Urinary bladder (tissue), 4 donors: ENCODE measurements at places on chromosomes 7 and 10. TPM values are rescaled to one million over a fixed set of nuclear protein-coding genes. Genes with fewer than 3 reads are reported as not detected.

GRCh38 chr7:25521236-25521635 lies 292.9 kb upstream of the NPVF start:
- no peak for DNase-seq

GRCh38 chr10:130362308-130362761 lies 226.1 kb downstream of the GLRX3 start:
- DNase-seq: peak; percentile 32

DNA sequence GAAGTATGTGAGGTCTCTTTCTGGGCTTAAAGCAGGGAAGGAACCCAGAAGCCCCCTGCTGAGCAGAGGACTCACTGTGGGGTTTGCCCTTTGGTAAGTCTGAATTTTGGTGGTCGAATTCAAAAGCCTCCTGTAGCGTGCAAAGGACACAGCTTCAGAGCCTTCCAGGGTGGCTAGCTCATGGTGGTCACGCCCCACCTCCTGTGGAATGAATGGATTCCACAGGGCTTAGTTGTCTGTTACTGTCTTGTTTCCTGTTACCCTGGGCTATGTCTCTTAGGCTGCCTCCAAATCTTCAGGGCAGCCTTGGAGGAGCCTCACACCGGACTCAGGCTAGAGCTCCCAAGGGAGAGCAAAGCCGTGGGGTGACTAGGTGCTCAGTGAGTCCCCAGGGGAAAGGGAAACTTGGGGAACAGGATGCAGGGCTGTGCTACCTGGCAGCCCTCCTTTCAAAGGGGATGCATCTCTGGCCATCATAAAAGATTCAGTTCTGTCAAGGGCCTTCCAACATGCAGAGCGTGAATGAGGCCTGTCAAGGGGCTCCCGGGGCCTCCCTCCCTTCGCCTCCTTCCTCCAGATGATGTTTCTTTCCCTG lies 211.7 kb downstream of the CCSER2 start:
- no peak for DNase-seq

GRCh38 chr7:125061-125475 lies 67.3 kb upstream of the FAM20C start:
- DNase-seq: no peak

DNA sequence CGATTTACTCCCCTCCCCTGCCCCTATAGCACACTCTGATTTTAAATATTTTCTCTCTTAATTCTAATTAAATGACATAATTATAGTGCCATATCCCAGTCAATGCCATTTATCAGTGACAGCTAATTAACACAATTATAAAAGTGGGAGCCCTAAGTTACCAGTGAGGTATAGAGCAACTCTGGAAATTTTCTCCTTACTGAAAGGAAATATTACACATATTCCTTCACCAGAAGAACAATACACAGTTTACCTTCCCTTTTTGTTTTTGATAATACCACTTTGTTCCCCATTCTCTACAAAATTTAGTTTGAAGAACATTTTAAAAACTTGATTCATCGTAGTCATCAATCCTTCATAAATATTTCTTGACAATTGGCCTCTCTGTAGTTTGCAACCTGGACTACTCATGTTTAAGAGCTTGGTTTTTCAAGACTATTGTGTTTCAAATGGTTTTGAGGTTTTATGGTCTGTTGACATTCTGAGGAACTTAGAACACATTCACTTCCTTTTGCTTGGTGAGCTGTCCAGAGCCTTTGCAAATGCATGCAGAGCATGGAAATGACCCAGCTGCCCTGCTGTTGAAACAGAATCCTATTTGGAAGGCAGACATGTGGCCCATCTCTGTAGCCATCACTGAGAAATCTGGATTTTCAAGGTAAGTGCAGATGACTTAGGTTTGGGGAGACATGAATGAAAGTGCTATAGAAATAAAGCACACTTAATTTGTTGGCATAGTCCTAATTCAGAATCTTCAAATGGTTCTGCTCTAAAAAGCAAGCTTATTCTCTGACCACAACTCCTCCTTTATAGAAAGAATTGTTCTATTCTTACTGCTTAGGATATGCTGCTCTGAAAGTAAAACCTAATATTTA lies at the start of gene GPR141:
GPR141 (plus strand) TSS at position 521 of the 875 bp plus-strand sequence. CDS start 56,628 bp downstream, outside the sequence.
- DNase-seq: no peak

DNA sequence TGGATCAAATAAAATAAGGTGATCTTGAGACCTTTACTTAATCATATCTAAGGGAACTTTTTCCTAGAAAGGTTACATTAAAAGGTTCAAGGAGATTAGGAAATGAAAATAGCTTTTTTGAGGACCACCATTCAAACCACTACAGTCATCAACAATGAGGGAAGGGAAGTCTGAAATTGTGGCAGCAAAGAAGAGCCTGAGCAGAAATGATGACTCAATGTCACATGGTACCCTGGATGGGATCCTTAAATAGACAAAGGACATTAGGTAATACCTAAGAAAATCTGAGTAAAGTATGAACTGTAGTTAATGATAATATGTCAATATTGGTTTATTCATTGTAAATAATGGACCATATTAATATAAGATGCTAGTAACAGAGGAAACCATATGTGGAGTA lies 236.0 kb downstream of the SEMA3D start:
- DNase-seq: no peak

DNA sequence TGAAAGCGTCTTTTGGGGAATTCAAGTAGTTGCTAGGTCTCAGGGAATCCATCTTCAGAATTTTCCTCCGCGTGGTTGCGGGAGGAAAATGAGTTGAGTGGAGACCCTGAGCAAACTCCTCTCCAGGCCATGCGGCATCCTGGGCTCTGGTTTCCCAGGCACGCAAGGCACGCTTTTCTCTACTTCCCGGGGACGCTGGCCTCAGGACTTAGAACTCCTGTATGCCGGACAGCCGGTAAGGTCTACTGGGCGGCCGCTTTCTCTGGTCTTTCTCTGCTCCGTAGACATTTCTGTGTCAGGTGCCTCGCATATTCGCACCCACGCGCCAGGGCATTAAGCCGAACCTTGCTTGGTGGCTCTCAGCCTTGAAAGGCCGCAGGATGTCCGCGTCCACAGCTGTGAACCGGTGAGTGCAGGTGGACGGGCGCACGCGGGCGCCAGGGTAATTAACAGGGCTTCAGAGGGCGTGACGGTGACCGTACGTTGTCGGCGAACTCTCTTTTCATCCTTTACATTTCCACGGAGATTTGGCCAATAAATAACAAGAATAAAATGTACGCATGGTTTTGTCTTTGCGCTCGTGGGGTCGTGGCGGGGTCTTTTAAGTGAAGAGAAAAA lies 992 bp upstream of the RBM20 start:
- no peak for DNase-seq

DNA sequence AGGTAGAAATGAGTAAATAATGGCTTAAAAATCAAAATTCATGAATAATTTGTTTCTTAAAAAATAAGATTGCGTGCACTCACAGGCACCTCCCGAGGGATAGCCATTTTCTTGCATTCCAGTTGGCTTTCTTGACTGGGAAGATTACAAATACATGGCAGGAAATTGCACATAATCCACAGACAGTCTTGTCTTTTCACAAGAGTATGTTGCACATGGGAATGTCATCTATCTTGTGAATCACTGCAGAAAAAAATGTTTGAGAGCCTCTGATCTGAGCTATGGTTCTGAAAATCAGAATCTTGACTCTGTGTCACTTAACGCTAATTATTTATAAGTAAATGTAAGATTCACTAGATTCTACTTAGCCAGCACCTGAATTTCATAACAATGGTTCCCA lies 74.1 kb upstream of the PRKG1 start:
- DNase-seq: no peak

- DNase-seq: no peak
Observed at GRCh38 chr7:99594948-99595745, 2.9 kb upstream of the TMEM225B start.

- DNase-seq: no peak
Observed at GRCh38 chr10:101840102-101840684, 3.4 kb downstream of the KCNIP2 start.

GRCh38 chr10:10821926-10822325 lies 195.7 kb upstream of the CELF2 start:
- DNase-seq: no peak

DNA sequence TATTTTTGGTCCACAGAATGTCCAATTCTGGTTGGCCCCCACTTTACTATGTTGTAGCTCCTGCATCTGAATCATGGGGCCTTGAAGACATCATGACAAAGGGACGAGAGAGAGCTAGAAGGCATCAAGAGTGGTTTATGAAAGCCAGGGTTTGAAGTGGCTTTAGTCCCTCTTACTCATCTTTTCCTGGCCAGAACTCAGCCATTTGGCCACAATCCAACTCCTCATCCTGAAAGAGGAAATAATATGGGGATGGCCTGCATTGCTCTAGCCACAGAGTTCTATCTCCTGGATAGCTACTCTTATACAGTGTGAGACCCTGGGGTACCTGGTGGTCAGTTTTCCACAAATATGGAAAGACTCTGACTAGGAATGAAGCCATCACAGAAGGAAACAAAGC lies 418.9 kb downstream of the XPNPEP1 start:
- DNase-seq: no peak

DNA sequence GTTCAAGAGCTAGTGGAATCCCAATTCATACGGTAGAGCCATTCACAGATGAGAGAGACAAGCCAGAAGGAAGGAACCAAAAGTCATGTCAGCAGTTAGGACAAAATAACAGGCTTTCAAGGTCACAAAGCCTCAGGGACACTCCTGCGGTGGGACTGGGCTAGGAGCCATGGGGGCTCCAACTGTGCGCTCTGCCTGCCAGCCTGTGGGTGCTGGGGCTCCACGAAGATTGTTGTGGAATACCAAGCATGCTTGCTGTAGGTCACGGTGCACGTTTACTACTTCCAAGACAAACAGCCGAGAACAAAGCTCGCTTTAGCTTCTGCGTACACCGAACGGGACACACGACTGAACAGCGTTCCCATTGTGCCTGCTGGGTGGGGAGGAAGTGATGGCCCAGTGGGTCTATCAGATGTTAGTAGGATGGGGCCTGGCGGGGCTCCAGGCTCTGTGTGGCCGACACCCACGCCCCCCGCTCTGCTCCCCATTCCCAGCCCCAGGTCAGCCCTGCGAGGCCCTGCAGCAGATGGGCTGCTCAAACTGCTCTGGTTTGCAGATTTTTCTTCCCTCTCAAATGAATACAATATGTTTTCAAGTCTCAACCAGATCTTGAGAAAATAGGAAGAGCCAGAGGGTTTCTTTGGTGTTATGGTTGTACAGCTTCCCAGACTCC lies 158.9 kb downstream of the EGFR start:
- no peak for DNase-seq

DNA sequence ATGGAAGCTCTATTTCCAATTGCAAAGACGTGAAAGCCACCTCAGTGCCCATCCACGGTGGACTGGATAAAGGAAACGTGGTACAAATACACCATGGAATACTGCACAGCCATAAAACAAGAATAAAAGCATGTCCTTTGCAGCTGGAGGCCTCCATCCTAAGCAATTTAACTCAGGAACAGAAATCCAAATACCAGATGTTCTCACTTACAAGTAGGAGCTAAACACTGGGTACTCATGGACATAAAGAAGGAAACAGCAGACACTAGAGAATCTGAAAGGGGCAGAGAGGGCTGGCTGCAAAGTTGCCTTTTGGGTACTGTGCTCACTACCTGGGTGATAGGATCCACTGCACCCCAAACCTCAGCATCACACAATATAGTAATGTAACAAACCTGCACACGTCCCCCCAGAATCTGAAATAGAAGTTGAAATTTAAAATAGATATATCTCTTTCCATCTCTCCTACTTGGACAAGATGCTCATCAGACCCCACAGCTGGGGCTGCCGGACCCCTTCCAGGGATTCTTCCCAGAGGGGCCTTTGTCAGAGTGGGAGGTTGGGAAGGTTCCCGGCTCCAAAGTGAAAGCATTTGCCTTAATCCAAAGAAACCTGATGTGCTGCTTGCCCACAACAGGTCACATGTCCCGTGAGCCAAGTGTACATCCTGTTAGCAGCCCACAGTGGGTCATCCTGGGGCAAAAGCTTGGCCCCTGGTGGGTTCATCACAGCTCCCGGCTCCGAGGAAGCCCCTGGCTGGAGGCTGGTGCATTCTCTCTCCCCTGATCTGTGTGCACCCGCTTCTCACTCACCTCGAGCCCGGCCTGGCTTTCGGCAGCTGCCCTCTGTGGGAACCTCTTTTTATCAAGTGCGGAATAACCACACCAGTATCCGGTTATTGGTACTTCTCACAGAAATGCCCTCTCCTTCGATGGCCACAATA lies 172.3 kb upstream of the PPP2R2D start:
- DNase-seq: no peak

GRCh38 chr7:43632746-43633145 lies 49.8 kb downstream of the STK17A start:
- no peak for DNase-seq

GRCh38 chr7:105853931-105854419 lies 22.4 kb downstream of the ATXN7L1 start:
- no peak for DNase-seq

DNA sequence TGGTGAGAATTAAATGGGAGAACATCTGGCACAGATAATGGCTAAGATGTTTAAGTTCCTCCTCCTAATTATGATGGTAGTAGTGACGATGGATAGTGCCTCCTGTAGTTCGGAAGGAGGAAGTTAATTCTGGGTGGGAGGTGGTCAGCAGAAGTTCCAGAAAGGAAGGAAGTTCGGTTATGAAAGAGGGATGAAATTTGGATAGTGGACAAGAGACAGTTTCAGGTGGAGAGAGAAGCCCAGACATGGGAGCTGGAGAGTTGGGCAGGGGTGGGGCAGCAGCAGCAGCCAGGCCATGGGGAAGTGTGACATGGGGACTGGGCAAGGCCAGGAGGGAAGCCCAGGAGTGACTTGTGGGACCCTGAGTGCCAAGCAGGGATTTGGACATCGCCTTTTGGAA lies 99.5 kb downstream of the CCNY start:
- no peak for DNase-seq

- no peak for DNase-seq
Observed at GRCh38 chr7:151416112-151416940, 6.5 kb upstream of the WDR86 start.

The VAX1 gene
- not detected for total RNA-seq

The LRIT1 gene
- not detected for total RNA-seq

The MAGI2 gene
- total RNA-seq: 37.4 TPM

The FAM171A1 gene
- 19.6 TPM for total RNA-seq

The RBM20 gene
- 2.3 TPM for total RNA-seq

The PLEKHA8 gene
- 21.3 TPM for total RNA-seq

The ACSM6 gene
- total RNA-seq: 0.48 TPM

The FFAR4 gene
- total RNA-seq: 0.16 TPM

The PRKAG2 gene
- total RNA-seq: 37.9 TPM

The MYO3A gene
- total RNA-seq: 7.0 TPM

The LMBR1 gene
- total RNA-seq: 120 TPM

The TLX1 gene
- total RNA-seq: not detected

The GHRHR gene
- not detected for total RNA-seq
